ENCODE measurements at places on chromosomes 16 and 17.

- DNase-seq = no peak
Observed at GRCh38 chr16:66199189-66199588, 167.3 kb upstream of the CDH5 start.

GRCh38 chr17:48592577-48592976, 1.0 kb downstream of the HOXB5 start:
- no peak for DNase-seq

DNA sequence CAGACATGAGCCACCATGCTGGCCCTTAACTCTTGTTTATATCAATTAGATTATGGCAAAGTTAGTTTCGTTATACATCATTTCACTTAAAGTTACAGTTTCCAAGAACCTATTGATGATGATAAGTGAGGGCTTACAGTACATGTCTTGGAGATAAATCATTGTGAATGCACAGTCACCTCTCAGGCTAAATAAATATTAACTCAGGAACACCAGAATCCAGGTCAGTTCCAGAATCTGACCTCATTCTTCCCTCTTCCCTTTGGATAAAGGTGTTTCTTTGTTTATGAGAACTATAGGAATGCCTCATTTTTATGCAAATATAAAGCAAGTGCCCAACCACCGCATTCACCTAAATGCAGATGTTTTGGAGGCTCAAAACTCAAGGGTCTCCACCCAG, 48.4 kb upstream of the CRYM start:
- DNase-seq = no peak

GRCh38 chr16:27230562-27231001, 27.3 kb downstream of the KDM8 start:
- no peak for DNase-seq

DNA sequence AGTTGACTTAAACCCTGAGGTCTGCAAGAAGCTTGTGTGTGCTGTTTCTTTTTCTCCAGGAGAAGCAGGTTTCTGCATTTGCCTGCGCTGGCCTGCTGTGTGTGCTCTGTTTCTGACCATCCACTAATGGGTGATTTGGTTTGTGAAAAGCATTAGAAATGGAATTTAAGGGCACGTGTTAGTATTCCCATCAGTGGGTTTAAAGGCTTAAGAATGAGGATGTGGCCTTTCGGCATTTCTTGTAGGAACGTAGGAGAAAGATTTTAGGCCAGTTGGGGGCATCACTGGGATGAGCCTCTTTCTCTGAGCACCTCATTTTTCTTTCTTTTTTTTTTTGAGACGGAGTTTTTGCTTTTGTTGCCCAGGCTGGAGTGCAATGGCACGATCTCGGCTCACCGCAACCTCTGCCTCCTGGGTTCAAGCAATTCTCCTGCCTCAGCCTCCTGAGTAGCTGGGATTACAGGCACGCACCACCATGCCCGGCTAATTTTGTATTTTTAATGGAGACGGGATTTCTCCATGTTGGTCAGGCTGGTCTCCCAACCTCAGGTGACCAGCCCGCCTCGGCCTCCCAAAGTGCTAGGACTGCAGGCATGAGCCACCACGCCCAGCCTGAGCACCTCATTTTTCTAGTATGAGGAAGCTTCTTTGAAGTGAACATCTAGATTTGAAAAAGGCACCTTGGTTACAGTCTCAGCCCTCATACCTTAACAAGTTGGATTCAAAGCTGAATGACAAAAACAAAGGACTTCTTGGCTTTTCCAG, 110.3 kb downstream of the BANP start:
- DNase-seq = no peak

DNA sequence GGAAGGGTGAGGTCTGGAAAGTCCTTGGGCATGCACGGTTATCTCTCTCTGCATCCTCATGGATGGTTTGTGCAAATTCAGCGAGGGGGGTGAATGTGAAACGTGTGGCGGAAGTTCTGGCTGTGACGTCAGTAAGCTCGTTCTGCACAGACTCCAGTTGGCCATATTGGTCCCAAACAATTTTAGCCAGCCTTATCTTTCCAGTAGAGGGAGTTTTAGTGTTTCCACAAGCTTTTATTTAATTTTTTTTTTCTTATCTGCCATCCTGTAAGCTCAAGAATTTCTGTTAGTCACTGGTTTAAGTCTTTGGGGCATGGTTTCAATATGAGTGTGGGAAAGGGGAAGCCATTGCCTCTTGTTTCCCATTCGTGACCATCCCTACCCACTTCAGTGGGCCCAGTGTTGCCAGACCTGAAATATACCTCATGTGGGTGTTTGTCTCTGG, 39.0 kb downstream of the HLF start:
- no peak for DNase-seq

GRCh38 chr17:77188084-77189066, 47.6 kb downstream of the SEC14L1 start:
- DNase-seq = no peak

DNA sequence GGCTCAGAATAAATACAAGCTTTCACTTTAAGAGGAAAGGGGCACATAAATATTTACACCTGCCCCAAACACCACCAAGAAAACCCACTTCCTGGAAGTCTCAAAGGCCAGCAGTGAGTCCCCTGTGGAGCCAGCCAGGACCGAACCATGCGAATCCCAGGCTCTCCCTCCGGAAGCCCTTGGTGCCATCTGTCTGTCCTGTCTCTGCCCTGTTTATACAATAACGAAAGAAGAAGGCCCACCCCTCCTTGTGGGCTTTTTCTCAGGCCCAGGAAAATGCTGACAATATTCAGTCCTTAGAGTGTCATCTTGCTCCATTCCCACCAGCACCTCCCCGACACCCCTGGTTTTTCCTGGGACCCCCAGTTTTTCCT, 3.6 kb upstream of the SLC6A4 start:
- DNase-seq = no peak

- DNase-seq = peak; percentile 79
Observed at GRCh38 chr17:12727076-12727760, 61.5 kb downstream of the MYOCD start.
